CD4-positive, alpha-beta T cell treated with Interferon alpha-2 for 1 hour (primary cell): ENCODE measurements at places on chromosomes 3 and 15.
A peak's percentile ranks its signal among the peaks of the same experiment; 100 is the strongest.

GRCh38 chr3:88863196-88863595, 244.2 kb upstream of the EPHA3 start:
- no peak for DNase-seq

- no peak for DNase-seq
These were observed 390.1 kb downstream of the IL20RB start for GRCh38 chr3:137347817-137348368.

DNA sequence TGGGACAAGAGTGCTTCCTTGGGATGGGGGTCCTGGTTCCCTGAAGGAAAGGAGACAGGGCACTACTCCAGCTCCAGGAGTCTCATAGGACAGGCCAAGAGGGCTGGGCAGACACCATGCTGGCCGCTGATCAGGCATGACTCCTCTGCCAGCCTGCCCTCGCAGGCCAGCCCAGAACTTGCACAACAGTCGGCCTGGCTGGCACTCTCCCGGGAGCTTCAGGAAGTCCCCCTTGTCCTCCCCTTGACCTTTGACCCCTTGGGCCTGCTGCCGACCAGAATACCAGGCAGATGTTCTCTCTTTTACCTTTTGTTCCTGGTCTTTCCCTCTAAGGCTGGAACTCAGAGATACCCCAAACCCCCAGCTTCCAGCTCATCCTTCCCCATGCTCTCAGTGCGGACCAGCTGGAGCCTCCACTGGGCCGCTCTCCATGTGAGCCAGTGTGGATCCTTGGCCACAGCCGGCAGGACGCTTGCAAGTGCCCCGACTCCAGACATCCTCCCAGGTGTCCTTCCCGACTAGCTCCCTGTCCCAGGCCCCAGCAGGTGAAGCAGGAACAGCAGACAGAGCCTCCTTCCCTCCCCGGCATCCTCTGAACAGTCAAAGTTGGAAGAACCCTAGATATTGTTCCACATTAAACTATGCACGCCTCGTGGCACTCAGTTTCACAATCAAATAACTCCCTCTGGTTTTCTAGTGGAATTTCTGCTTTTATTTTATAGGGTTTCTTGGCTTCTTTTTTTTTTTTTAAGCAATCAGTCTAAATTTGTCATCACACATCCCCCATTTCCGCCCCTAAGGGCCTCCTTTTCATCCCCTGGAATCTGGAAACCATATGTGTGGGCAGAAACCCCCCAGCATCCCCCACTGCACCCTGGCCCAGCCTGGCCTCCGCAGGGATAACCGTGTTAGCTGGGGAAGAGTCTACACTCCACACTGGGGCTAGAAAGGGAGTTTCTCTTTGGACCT, 15.7 kb downstream of the VPS18 start:
- no peak for DNase-seq

DNA sequence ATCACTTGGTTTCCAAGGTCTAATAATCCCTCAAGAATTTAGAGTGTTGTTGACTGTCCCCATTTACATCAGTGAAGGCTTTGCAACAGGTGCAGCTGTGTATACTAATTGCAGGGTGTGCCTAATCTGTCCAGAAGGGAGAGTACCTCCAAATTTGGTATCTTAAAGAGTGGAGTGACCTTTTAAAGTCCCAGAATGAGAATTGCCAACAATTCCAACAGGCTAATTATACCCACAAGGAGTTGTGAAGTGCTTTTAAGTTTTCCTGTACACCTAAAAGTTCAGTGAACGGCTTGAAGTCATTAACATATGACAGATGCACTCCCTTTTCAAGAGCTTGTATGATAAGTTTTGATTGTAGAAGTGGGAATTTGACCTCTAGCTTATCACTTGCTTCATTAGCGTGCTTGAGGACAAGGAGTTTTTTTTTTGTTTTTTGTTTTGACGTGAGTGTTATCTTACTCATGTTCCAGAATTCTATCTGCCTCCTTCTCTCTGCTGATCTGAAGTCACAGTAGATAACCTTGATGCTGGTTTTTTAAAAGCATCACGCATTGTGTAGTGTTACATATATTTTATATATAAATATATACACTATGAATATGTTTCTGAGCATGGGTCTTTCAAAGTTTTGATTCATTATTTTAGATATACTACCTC, 26.3 kb downstream of the CDIN1 start:
- no peak for DNase-seq

- DNase-seq: no peak
These were observed 12.8 kb downstream of the TPRG1 start for GRCh38 chr3:189184566-189184965.

- no peak for DNase-seq
These were observed 127.1 kb downstream of the ABHD5 start for GRCh38 chr3:43817825-43818224.

GRCh38 chr3:16508591-16508995, 4.9 kb downstream of the RFTN1 start:
- DNase-seq: peak; percentile 37
